ENCODE measurements at places on chromosomes 5 and 9.

- DNase-seq: no peak
Measured at GRCh38 chr5:114387433-114387832, 25.6 kb downstream of the KCNN2 start.

DNA sequence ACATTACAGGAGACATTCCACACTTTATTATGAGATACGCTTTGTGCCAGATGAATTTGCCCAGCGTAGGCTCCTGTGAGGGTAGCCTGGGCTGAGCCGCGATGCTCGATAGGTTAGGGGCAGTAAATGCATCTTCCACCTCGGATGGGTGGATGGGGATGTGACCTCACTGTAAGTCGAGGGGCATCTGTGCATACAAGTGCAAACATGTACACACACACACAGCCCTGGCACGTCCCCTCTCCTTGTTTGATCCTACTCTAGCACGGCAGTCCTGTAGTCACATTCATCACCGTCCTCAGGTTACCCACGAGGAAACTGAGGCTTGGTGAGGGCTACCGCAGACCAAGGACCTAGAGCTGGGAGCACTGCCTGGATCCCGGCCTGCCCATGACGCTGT lies 166.8 kb downstream of the COL23A1 start:
- DNase-seq: no peak

- DNase-seq: no peak
Measured at GRCh38 chr5:95808013-95808685, 14.4 kb downstream of the GLRX start.

DNA sequence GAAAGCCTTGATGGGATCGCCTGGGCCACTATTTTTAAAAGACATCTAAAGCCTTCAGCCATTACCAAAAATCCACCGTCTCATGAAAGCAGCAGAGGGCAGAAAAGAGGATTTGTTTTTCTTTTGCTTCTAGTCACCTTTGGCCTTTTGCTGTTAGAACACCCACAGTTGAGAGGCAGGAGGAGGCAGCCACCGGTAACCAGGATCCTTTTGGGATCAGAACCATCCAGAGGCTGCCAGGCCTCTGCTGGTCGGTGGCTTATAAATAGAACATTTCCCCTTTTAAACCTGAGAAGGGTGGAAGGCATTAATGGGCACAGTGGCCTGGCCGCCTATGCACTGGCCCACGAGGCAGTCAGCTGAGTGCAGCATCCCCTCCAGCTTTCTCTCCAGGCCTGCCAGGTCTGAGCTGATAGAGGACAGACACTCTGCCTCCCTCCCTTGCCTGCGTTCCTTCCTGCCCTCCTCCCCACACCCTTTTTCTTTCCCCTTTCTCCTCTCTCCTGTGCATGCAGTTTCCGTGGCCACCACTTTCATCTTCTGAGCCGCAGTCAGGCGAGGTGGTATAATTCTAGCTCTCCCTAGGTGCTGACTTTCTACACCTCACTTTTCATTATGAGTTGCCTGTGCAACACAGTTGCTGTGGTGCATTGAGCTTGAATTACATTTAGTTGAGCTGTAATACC lies 253.4 kb downstream of the ARHGAP26 start:
- DNase-seq: no peak

DNA sequence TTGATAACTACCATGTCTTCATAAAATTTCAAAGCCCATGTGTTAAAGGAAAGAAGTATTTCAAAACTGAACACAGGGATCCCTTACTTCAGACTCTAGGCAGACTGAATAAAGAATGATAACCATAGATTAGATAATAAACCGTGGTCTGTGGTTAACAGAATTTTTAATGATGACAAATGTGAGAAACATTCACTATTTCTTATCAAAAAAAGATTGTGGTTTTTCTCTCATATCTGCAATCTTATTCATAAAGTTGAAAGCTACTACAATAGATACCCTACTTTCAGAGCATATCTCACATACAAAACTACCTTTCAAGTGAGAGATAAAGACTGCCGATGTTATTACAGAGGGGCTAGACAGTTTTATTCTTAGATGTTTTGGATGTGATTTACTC lies 816.8 kb upstream of the DMAC1 start:
- DNase-seq: no peak

DNA sequence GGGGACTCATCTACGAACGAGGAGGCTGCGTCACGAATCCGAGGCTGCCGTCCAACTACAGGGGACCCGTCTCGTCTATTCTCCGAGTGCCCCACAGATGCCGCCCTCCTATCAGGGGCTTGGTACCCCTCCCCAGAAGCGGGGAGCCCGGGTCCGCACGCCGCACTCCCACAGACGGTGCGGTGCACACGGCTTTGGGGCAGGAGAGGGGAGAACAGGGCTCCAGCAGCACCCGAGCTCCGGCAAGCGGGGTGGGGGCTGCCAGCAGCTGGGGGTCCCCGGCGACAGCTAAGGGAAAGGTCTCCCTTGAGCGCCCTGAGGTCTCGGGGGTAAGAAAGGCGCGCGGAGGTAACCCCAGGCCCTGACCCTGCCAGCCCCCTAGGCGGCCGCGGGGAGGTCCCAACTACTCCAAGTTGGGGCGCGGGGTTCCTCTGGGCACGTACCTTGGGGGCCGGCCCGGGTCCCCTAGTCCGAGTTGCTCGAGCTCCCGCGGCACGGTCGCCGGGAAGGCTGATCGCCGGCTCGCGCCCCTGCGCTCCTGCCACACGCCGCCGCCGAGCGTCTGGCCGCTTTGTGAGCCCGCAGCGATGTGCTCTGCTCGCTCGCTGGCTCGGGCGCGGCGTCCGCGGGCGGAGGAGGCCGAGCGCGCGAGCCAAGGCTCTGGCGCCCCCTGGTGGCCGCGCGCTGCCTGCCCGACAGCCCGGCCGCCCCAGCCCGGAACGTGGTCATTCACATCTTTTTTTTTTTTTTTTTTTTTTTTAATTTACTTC lies at the start of gene SPOCK1:
SPOCK1 (minus strand) TSS at position 591 of the 770 bp plus-strand sequence.
- peak; percentile 37 for DNase-seq

- no peak for DNase-seq
Measured at GRCh38 chr5:39661026-39661779, 236.4 kb upstream of the DAB2 start.

DNA sequence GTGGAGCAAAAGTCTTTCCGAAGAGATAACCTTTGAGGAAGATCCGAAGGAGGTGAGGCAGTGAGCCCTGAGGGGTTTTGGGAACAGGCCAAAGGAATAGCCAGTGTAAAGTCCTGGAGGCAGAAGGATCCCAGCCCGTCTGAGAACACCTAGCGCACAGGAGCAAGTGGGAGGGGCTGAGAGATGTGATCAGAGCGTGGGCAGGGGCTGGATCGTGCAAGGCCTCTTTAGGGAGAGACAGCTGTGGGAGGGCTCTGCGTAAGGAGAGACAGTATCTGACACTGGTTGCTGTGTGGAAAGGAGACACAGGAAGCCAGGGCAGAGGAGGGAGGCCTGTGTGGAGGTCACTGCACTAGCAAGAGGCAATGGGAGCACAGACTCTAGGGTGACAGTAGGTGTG lies 68.2 kb downstream of the BARX1 start:
- no peak for DNase-seq

- DNase-seq: no peak
Measured at GRCh38 chr5:28415791-28416443, 1377.5 kb upstream of the CDH9 start.

DNA sequence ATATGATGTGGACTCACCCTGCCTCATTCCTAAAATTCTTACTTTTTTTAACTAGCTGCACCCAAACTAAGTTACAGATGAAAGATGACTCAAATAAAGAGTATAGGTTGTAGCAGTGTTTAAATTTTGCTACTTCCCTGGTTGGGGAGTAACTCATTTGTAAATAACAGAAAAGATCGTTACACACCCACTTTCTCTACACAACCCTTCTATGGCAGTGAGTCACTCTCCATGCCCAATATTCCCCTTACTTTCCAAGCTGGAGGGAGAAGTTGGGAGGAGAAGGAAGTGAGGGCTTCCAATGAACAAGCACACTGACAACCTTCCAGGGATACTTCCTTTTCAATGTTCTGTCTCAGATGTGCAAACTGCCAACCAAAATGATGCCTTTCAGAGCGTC lies 1.9 kb downstream of the RASEF start:
- DNase-seq: no peak

DNA sequence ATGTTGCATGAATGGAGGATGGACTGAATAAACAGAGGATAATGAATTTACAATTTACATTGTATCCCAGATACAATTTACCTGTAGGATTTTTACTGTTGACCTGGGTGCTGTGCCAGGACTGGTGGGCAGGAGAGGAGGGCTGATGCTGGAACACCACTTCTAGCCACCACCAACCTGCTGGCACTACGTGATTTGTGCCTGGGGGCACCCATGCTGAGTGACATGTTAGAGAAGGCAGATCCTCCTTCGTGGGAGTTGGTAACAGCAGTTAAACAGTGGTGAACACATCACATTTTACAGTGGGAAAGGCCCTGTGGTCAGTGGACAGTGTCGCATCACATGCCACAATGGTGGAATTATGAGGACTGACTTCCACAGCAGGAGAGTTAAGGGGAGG lies 3.0 kb upstream of the ANKRD34B start:
- DNase-seq: no peak

GRCh38 chr5:78215972-78216371 lies 78.5 kb downstream of the AP3B1 start:
- DNase-seq: no peak

DNA sequence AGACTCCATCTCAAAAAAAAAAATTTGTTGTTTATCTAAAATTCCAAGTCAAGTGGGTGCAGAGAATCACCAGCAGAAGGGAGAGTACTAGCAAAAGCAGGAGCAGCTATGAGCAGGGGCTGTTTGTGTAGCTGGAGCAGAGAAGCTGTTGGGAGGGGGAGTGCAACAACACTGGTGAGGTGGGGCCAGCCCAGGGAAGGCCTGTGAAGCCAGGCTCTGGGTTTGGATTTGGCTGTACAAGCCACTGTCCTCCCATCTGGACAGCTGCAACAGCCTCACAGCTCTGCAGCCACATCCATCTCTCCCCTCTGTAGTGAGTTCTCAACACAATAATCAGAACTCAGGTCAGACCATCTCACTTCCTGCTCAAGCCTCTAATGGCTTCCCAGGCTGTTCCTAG lies 59.4 kb downstream of the TMOD1 start:
- DNase-seq: no peak

DNA sequence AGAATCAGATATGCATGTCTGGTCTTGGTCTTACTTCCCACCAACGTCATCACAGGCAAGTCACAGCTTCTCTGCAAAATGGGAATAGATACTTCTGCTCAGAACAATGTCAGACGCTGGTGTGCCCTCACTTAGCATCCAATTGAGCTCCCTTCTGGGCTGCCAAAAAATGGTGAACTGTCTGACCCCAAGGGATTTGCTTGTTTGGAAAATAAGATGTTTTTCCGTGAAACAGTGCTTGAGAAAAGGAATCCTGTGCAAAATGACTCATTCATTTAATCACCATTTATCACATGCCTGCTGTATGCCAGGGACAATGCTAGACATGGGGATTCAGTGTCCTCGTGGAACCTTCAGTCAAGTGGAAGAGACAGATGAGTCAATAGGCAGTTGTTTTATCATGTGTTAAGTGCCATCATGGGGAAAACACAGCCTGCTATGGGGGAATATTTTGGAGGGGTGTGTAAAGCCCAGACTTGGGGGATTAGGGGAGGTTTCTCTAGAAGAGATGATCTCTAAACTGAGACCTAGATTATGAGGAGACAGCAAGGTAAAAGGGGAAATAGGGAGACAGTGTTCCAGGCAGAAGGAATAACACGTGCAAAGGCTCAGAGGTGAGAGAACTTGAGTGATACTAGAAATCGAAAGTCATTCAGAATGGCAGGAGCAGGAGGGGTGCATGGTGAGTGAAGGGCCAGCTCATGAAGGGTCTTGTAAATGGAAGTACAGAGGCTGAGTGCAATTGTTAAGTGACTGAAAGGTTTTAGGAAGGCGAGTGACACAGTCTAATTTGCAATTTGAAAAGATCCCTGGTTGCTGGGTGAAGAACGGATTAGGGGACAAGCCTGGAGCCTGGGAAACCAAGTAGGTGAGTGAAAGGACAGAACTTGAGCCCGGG lies 3.9 kb downstream of the NIPAL4 start:
- DNase-seq: no peak

- DNase-seq: no peak
Measured at GRCh38 chr5:173323106-173323798, 5.0 kb downstream of the STC2 start.

DNA sequence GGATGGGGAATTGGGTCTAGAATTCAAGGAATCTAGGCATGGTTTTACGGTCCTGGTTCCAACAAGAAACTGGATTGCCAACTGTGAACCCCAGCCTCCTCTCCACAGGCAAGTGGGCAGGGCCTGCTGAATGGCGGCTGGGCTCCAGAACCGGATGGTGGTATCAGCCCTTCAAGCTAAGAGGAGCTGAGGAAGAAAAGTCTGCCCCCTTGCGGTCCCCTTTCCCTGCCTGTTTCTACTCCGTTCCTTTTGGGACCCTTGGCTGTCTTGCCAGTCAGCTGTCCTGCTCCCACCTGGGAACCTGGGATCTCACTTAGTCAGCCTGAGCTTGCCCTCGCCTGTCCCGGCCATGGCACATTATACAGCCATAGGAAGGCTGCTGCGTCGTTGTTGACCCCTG lies 234.4 kb upstream of the DAPK1 start:
- no peak for DNase-seq

DNA sequence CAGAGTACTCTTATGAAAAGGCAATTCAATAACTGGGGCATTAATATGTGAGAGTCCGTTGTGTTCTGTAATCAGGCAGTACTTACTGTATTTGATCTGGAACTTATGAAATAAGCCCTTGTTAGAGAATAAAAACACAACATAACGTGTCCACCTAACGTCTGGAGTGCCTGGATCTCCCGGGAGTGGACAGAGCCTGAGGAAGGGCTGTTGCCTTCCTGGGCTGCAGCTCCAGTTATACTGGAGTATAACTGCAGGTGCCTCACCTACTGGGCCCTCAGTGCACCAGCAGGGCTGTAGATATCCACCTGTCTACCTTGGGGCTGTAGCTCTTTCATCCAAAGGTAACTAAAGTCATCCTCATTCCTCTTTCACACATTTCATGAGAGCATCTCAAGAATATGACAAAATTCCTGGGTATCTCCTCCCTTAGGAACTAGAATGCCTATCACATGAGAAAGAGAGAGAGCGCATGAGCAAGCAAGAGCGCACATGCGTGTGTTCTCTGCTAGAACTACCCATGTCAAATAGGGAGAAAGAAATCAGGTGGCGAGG lies 200.1 kb downstream of the GAPVD1 start:
- no peak for DNase-seq

- no peak for DNase-seq
Measured at GRCh38 chr5:74464512-74465209, 175.9 kb downstream of the ENC1 start.

Measured in activated T-cell treated with anti-CD3 and anti-CD28 coated beads for 1 hour (primary cell).